ENCODE measurements at places on chromosomes 1 and 21. TPM values are rescaled to one million over a fixed set of nuclear protein-coding genes. Genes with fewer than 3 reads are reported as not detected.

GRCh38 chr1:26293911-26294463 is 12.4 kb downstream of the UBXN11 start:
- no peak for DNase-seq

DNA sequence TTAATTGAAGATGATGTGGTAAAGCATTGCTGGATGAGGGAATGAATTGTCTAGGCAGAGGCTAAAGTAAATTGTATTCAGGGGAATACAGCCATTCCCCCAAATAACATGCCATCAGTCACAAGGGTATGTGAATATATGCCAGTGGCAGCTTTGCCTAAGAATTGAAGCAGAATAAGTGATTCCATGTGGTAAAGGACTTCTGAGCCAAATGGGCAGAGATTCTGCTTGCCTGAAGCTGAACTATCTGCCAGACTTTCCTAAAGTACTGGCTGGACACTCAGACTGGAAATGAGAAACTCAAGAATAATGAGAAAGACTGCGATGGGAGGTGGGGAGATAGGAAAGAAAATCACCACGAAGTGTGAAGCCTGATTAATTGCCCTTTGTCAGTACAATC is 2.4 kb downstream of the LIX1L start:
- no peak for DNase-seq

- peak; percentile 71 for DNase-seq
These were observed 98.3 kb upstream of the CAMK1G start for GRCh38 chr1:209485167-209485566.

DNA sequence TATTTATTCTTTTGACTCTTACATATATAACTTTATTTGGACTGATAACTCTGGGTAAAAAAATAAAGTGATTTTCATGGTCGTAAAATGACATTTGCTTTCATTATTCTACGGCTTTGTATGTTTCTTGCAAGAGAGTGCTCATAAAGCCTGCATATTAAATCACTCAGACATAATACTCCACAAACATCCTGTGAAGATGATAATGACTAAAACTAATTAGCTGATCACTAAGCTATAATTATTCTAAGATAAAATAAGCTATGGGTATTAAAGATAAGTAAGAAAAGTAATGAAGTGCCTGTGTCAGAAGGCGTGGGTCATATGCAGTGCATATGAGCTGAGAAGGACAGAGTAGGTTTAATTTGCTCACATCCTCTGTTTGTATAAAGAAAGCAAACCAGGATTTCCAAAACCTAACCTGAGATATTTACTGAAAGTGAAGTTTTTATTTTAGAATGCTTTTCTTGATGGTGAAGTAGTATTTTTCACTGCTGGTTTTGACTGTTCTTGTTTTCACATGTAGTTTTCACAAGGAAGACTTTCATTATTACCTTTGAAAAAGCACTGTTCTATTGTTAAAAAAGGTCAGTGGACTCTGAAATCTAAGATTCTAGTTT is 278.8 kb downstream of the AMY1C start:
- DNase-seq = no peak

- no peak for DNase-seq
These were observed 15.9 kb downstream of the RGS5 start for GRCh38 chr1:163186862-163187261.

- no peak for DNase-seq
These were observed 69.6 kb upstream of the GFI1 start for GRCh38 chr1:92556350-92556749.

Gene CFAP74
- total RNA-seq = not detected

Gene RHOU
- 0.58 TPM for total RNA-seq

Gene KPRP
- total RNA-seq = 0.13 TPM

Gene HPCA
- not detected for total RNA-seq

All from LHCN-M2 (cell line).